ENCODE measurements at places on chromosomes 7 and 10.

GRCh38 chr10:131698986-131699385 is 201.8 kb upstream of the PPP2R2D start:
- DNase-seq = no peak

- DNase-seq = no peak
Measured at GRCh38 chr7:79434867-79435266, 18.6 kb downstream of the MAGI2 start.

GRCh38 chr10:63008491-63008890 is 124.6 kb upstream of the NRBF2 start:
- DNase-seq = no peak

GRCh38 chr7:140902303-140902953 is 22.3 kb downstream of the BRAF start:
- peak; percentile 50 for DNase-seq

DNA sequence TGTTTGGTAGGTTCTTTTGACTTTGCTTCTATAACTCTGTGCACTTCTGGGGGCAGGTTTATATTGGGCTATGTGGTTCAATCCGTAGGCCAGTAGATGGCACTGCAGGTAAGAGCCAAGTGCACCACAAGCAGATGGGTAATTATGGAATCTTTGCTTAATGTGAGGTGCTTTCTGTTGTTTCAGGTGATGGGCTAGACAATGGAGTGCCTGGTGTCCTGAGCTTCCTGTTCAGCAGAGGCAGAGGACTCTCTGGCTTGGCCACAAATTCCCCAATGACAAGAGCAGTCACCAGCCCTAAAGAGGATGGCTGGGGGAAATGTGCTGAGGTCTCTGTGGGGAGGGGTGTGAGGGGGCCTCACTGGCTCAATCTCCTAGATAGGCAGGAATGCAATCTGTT is 455.0 kb downstream of the CCSER2 start:
- no peak for DNase-seq

GRCh38 chr7:11177793-11178192 is 204.1 kb downstream of the PHF14 start:
- no peak for DNase-seq

GRCh38 chr10:24262929-24263590 is 54.1 kb downstream of the KIAA1217 start:
- no peak for DNase-seq

All from T-helper 1 cell (primary cell).